ENCODE measurements at places on chromosomes 7 and 10.

DNA sequence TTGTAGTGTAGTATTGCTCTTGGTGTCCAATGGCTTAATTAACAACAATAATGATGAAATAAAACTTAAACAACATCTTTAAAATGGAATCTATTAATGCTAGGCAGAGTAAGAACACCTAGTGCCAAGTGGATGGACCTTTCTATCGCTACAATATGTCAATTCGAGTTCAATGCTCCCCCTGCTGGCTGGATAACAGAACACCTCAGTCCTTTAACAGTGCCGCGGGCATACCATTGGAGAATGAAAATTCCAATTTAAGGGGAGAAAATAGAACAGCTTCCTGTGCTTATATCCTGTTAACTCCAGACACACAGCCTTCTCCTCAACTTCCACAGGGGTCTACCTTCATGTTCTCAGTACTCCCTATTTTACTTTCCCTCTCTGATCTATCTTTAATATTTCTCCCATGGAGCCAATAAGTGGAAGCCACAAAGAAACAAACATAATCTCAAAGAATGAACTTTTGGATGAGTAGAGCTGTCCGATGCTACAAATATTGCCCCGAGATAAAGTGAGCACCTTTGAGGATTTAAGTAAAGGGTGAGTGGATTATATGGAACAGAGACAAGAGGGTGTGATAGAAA is 41.4 kb downstream of the COL1A2 start:
- DNase-seq = peak; percentile 20

GRCh38 chr7:27107391-27108381 is 5.2 kb upstream of the HOXA2 start:
- DNase-seq = no peak

DNA sequence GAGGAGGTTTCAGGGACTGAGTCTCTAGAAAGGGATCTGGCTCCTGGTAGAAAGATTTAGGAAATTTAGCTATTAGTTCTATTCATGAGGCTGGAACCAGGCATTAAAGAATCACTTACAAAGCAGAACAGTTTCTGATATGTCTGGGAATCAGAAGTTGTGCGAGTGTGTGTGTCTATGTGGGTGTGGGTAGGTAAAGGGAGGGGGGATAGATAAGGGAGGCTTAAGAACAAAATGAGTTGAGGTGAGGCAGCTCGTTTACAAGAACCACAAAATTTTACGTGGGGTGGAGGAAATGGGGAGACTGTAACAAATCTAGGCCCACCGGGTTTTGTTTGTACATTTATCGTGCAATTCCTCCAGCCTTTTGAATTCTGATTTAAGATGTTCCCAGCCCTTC is 90.7 kb downstream of the SAMD9 start:
- no peak for DNase-seq

DNA sequence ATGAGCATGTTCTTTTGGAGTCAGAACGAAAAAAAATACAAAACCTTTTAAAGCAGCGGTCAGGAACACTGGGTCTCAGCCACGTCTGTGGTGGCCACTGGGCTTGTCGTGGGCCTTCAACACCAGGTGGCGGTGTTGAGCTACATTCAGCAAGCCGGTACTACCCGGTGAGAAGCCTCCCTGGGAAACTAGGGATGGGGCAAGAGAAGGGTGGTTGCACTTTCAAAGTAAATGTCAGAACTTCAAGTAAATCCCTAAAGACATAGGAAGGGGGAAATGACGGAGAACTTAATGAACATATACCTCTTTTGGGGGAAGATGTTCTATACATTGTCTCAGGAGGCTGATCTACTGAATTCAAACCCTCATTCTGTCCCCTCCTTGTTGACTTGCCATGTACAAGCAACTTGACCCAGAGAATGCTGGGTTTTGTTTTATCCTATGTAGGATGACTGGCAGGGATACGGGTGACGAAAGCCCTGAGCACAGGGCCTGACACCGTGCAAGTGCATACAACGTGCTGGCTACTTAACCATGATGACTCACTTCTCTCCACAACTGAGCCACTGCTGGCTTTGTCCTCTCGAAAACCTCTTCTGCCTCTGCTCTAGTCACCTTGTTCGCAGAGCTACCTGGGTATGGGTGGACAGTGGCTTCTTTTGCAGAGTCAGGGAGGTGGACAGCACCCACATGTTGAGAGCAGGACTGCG is 49.0 kb upstream of the BAMBI start:
- peak; percentile 11 for DNase-seq

DNA sequence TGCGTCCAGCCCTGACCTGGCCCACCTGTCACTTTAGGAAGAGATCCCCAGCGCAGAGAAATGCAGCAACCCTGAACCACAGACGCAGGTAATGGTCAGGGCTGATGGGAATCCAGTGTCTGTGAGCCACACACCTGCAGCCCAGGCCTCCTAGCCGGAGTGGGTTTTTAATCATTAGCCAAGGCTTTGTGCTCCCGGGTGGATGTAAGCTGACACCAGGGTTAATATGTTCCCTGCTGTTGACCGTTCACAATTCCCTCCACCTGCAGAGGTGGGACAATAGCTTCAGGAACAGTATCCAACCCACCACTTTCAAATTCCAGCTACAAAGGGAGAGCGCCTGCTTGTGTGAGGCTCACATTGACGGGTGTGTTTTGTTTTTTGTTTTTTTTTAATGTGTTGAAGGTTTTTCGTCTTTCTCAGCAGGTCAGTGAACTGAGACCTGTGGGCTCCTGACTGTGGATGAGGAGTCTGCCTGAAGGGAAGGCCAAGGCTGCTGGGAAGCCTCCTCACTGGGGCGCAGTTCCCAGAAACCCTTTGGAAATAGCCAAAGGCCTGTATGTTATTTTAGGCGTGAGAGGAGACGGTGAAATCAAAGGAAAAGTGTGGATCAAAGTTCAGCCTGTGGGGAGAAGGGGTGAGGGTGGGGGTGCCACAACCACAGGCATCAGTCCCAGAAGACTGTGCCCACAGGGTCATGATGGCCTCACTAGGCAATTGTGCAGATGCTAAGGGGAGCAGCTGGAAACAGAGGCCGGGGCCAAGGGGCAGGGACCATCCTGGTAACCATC is 111.1 kb downstream of the TNS3 start:
- no peak for DNase-seq

DNA sequence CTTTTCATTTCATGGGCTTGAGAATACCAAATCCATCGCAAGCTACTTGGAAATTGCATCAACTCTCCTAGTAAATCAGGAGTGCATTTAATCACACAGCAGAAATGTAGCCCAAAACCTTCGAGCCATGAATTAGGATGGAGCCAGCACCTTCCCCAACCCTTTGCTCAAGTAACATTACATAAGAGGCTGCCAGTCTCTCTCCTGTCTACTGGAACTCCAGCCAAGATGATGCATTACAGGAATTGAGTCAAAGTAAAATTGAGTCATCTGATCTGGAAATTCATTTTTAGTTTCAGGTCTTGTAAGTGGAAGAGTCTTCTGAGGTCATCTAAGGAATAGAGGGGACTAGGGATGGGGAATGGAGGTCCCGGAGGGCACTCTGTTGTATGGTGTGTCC is 69.7 kb upstream of the FHIP2A start:
- DNase-seq = no peak

DNA sequence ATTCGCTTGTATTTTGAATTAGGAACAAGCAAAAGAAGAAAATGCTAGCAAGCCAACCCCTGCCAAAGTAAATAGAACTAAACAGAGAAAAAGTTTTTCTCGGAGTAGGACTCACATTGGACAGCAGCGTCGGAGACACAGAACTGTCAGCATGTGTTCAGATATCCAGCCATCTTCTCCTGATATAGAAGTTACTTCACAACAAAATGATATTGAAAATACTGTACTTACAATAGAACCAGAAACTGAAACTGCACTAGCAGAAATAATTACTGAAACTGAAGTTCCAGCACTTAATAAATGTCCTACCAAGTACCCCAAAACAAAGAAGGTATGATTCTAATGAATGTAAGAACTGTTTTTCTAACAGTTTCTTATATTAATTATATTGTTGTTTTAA is 87.9 kb downstream of the KMT2E start:
- DNase-seq = no peak

GRCh38 chr10:113228530-113228929 is 278.5 kb downstream of the TCF7L2 start:
- no peak for DNase-seq

DNA sequence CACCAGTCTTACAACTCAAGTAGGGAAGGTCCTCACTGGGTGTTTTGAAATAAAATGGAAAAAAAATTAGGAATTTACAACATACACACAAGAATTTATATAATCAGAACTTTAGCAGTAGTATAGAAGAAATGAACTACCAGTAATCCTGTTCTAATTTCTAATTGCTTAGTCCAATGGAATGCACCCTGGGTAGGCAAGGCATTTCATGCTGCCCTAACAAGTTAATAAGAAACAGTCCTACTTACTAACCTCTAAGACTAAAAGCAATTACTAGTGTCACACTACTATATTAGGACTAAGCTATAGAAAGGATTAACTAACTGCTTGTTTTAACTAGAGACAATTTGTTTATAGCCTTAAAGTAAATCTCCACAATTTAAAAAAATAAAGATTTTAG is 158.1 kb downstream of the BTAF1 start:
- DNase-seq = no peak

- DNase-seq = no peak
These were observed 413.9 kb upstream of the AUTS2 start for GRCh38 chr7:69184339-69184738.

DNA sequence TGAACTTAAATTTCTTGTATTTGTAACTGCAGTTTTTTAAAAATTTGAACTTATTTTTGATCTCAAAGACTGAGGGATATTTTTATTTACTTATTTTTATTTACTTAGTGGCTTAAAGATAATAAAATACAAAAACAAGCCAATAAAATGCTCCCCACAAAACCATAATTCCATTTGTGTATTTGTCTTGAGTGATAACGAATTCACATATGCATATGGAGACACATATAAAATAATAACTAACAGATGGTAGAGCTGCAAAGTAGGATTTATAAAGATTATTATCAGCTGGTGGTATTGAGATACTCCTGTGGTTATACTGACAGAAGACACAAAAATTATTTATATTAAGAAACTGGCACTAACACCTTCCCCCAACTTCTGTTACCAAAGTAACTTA is 90.2 kb upstream of the RPA3 start:
- no peak for DNase-seq

DNA sequence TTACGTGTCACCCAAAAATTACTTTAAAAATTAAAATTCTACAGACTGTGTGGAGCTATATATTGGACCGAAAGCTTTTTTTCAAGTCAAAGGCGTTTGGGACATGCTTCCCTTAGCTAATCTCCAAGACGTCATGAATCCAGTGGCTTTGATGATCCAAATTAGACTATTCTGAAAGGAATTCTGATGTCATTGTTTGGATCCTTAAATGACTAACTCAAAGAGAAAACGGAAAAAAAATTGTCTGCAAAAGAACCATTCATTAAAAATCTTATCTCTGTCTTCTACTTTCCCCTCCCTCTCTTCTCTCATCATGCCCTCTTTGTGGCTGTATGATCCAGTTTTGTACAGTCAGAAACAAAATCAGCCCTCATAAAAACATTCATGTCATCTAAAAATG is 161.8 kb downstream of the ETV1 start:
- no peak for DNase-seq

DNA sequence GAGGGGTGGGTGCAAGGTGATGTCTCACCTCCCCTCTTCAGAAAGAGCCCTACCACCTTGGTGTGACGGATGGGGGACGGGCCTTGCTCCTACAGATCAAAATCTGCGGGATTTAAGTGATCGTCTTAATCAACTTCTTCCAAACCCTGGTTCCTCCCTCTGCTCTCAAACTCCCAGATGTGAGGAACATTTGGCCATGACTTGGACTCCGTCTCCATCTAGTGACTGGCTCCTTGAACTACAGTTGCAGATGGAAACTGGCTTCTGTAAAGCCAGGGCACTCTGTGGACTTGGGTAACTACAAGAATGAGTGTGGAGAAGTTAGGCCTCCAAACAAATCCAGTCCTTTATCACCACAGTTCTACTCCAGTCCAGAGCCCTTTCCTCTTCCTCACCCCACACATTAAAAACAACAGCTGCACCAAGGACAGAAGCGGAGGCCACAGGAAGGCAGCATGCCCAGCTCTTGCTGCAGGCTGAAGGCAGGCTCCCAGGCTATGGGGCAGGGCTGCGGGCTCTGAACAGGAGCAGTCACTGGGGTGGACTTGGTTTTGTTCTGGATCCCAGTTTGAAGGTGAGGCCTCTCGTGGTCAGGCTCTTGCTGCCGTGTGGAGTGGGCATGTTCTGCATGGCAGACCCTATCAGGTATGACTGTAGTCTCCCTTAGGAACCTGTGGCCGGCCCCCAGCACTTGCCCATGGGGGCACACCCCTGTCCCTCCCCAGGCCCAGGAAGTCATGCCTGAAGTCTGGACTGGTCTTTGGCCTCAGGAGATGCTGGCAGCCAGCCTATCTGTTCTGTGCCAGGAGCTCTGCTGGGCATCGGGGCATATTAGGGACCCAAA is 79.4 kb downstream of the VWC2 start:
- no peak for DNase-seq

DNA sequence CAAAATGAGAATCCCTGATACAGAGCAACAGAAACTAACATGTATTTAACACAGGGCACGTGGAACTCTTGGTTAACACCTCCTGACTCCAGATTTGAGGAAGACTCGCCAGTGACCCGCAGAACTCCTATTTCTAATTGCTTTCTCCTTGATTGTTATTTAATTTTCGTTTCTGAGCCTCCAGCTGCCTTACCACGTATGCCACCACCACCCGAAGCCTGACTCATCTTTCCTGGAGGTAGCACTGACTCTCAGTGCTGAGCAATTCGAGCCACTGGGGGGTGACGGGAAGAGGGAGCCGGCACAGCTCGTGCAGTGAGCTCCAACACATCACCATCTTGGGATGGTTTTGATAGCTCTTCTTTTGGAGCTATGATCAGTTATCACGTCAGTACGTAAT is 273.9 kb upstream of the MGMT start:
- no peak for DNase-seq

GRCh38 chr10:103845972-103846371 is 9.4 kb downstream of the SH3PXD2A start:
- DNase-seq = no peak

GRCh38 chr7:29346231-29346978 is 151.8 kb downstream of the CHN2 start:
- no peak for DNase-seq

- DNase-seq = no peak
These were observed 68.9 kb downstream of the MET start for GRCh38 chr7:116740755-116741462.

- no peak for DNase-seq
These were observed 402.4 kb upstream of the LRGUK start for GRCh38 chr7:133724694-133725093.

GRCh38 chr7:25636168-25636567 is 407.9 kb upstream of the NPVF start:
- DNase-seq = no peak

DNA sequence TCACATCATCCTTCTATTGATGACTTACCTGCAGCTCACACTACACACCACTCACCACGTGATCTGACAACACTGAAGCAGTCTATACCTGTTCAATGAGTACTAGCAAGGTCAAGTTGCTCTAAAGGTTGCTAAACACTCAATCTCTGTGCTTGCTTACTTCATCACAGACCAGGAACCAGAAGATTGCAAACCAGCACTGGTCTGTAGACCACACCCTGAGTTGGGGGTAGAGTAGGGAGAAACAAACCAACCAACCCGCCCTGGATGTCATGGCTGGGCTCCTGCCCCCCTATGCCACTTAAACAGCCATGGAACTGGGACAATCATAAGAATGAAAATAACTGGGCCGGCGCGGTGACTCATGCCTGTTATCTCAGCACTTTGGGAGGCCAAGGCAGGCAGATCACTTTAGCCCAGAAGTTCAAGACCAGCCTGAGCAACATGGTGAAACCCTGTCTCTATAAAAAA is 19.6 kb downstream of the DLG5 start:
- no peak for DNase-seq

Data from stimulated activated CD4-positive, alpha-beta T cell treated with anti-CD3 and anti-CD28 coated beads, Interleukin-1b, Interleukin-23, amount 100 ng/mL, for 1 hour (primary cell).